Right ventricle myocardium superior (tissue), 1 donor: ENCODE measurements at places on chromosomes 1 and 21. TPM values are rescaled to one million over a fixed set of nuclear protein-coding genes. Genes with fewer than 3 reads are reported as not detected.

GRCh38 chr1:187306710-187307415 lies 478.1 kb downstream of the PLA2G4A start:
- no peak for DNase-seq

WDR64 gene
- total RNA-seq: not detected

- DNase-seq: peak; percentile 88
Measured at GRCh38 chr1:156445789-156446263, 54.7 kb downstream of the MEF2D start.

- no peak for DNase-seq
Measured at GRCh38 chr21:27451116-27451515, 484.2 kb upstream of the ADAMTS5 start.

MYCL gene
- total RNA-seq: 1.2 TPM

DIRAS3 gene
- total RNA-seq: 22.9 TPM

DNA sequence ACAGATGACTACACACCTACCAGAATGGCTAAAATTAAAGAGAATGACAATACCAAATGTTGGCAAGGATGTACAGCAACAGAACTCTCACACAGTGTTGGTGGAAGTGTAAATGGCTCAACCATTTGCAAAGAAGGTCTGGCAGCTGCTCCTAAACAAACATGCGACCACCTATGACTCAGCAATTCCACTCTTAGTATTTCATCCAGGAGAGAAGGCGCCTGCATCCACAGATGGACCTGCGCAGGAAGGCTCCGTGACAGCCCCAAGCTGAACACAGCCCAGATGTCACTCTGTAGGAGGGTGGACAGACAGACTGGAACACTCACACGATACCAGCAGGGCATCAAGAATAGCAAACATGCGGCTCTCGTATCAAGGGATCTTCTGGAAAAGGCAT lies 6.7 kb downstream of the PTTG1IP start:
- DNase-seq: peak; percentile 14

DNA sequence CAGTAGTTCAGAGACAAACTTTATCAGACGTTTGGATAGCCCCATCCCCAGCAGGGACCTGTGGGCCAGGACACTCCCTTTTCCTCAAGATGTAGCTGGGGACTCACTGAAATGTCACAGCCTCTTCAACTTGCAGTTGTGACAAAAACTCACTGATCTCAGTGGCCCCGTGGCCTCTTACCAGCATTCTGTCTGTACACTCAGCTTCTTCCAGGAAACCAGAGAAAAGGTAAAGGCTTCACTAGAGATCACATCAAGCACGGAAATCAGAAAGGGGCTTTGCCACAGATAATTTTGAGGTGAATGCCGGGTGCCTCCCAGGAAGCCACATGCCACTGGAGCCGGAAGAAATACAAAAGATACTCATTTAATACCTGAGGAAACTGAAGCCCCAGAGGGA lies 122.2 kb downstream of the CCDC185 start:
- no peak for DNase-seq

- DNase-seq: no peak
Measured at GRCh38 chr1:218492874-218493273, 147.7 kb downstream of the TGFB2 start.

GRCh38 chr1:154328318-154329151 lies 3.2 kb downstream of the ATP8B2 start:
- peak; percentile 92 for DNase-seq

GRCh38 chr1:17636612-17637011 lies 97.1 kb downstream of the ARHGEF10L start:
- no peak for DNase-seq

WNT4 gene
- not detected for total RNA-seq

DNA sequence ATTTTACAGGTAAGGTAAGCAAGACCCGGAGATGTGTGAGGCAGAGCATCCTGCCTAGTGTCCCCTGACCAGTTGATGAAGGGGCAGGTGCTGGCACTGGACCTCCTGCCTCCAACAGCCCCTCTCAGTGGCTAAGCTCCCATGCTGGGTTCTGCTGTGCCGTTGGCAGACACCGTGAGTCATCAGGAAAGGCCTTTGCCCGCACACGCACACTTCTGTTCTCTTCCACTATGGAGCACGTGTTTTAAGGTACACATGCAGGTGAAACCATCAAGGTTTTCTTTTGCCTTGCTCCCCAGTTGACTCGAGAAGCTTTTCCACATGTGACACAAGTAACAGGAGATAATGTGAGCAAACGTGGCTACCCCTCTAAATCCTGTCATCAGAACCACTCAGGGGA lies 207.9 kb downstream of the RRAGC start:
- no peak for DNase-seq

SCMH1 gene
- total RNA-seq: 38.0 TPM
